NCI-H187 treated with DMSO at 0.1 percent for 48 hours (cell line): ENCODE measurements at places on chromosomes 11 and 22.

DNA sequence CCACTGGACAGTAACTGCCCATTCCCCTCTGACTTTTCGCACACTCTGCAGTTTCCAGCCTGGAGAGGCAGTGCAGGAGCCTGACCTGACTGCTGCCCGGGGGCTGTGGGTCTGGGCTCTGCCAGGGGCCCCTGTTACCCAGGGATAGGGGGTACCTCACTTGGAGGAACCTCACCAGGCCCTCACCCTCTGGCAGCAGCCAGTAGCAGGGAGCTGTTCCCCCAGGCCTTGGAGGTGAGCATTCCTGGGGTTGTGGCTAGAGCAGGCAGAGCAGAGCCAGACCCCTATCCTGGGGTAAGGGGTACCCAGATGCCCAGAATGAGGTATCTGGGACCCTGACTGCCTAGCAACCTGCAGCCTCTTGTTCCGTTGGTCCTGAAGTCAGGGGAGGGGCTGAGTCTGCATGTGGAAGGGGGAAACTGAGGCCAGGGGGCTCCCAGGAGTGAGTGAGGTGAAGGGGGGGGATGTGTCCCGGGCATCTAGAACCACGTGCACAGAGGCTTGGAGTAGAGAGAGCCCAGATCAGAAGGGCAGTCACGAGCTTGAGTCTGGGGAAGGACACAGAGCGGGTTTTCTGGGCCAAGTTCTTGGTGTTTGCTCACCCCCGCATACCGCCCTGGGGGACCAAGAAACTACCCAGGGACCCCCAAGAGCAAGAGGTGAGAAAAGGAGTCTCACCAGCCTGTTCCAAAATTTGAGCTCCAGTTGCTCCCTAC lies 43.9 kb upstream of the ACCSL start:
- DNase-seq: no peak

- DNase-seq: no peak
These were observed 2.0 kb downstream of the HBG1 start for GRCh38 chr11:5247472-5248192.

- no peak for DNase-seq
These were observed 1157.5 kb downstream of the BRD1 start for GRCh38 chr22:48669986-48670716.

DNA sequence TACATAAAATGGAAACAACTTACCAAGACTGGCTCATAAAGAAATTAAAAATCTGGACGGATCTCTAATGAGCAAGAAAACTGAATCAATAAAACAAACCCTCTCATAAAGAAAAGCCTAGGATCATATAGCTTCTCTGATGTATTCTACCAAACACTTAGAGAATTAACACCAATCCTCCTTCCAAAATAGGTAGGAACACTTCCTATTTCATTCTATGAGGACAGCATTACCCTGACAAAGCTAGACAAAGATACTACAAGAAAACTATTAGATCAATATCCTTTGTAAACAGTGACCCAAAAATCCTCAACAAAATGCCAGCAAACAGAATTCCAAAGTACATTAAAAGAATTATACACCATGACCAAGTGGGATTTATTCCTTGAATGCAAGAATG lies 52.9 kb upstream of the CLTCL1 start:
- DNase-seq: no peak

DNA sequence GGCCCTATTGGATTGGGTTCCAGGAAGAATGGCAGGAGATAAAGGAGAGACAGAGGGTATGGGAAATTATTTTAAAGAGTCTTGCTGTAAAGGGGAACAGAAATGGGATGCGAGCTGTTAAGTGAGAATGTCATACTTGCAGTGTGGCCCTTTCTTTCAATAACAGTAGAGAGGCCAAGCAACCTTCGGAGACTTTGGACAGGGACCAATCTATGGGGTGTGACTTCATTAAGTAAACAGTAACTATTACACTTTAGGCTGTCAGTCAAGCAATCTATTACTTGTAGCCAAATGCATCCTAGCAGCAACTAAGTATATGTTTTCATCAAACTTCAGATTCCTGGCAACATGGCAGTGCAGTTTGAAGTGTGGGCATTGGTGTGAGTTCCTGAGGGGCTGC lies 376.2 kb upstream of the LARGE1 start:
- no peak for DNase-seq

- no peak for DNase-seq
These were observed 95.2 kb downstream of the MRTFA start for GRCh38 chr22:40541300-40541699.

DNA sequence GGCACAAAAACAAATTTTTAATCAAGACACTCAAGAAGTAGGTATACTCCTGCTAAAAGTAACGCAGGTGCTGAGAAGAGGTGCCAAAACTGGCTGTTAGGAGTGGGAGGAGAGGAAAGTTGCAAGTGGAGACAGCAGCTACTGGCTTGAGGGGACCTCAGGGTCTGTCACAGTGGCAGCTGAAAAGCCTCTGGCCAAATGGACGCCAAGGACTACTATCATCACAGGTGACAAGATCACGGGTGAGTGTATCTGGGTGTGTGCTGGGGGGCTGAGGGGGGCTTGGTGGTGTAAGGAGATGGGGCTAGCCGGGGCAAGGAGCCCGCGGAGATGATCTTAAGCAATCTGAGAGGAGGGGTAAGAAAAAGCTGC lies 687 bp downstream of the ZNF202 start:
- DNase-seq: no peak

DNA sequence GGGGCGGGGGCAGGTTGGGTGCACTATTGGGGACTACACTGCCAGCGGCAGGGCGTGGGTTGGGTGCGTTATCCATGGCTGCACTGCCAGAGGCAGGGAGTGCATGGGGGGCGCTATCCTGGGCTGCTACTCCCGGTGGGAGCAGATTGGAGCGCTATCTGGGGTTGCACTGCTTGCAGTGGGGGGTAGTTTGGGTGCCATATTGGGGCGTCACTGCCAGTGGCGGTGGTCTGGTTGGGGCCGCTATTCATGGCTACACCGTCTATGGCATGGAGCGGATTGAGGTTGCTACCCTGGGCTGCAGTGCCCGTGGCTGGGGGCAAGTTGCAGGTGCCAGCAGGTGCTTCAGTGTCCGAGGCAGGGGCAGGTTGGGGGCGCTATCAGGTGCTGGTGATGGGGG lies 36.2 kb downstream of the C22orf42 start:
- DNase-seq: no peak

GRCh38 chr11:14318581-14318981 lies 40.4 kb downstream of the RRAS2 start:
- DNase-seq: no peak

DNA sequence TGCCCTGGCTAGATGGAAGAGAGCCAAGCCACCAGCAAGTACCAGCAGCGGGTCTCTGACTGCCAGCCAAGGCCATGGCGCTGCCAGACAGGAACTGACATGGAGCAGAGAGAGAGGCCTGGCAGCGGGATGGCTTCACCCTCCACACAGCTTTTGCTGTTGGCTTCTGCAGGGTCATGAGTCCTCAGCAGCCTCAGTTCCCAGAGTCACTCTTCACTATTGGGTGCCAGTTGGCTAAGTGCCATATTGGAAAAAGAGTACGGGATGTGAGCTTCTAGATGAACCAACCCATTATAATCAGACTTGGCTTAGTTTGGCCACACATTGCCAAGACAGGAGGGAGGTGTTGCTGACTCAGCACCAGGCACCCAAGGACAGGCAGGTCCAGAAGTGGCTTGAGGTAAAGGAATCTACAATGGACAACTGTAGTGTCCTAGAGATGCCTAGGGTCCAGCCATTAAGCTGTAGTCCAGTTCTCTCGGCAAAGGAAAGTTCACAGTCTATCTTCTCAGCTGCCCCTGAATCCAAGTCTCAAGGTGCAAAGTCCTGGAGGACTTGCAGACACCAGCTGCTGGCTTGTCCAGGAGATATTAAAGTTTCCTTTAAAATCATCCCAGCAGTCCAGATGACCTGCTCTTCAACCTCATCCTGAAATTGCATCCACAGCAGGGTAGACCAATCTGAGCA lies 40.7 kb upstream of the POU2AF1 start:
- DNase-seq: no peak

DNA sequence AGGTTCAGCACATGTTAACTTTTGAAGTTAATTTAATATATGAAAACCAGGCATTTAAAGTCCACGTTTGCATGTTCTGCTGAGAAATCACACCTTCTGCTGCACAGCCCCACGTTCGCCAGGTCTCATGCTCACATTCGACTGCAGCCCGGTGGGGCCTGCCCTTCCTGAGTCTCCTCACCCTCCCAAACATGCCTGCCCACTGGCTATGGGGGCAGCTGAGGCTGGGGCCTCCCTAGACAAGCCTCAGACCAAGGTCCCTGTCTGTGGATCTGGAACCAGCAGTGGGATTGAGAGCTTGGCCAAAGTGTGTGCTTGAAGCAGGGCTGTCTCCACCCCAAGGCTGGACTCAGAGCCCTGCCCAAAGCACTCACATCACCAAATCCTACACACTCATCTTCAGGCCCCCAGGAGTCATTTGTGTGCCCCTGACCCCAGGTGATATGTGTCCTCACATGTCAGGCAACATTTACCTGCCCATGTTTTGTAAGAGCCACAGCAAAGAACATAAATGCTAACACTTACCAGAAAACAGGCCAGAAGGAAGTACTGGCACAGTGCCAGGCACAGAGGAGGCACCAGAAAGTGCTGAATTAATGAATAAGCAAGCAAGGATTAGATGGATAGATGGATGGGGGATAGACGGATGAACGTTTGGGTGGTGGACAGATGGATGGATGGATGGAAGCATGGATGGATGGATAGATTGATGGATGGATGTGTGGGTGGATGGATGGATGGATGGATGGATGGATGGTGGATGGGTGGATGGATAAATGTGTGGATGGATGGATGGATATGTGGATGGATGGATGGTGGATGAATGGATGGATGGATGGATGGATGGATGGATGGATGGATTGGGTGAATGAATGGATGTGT lies 9.4 kb upstream of the FADD start:
- no peak for DNase-seq

- DNase-seq: no peak
These were observed 85.2 kb upstream of the LINC01488 start for GRCh38 chr11:69396051-69396947.

DNA sequence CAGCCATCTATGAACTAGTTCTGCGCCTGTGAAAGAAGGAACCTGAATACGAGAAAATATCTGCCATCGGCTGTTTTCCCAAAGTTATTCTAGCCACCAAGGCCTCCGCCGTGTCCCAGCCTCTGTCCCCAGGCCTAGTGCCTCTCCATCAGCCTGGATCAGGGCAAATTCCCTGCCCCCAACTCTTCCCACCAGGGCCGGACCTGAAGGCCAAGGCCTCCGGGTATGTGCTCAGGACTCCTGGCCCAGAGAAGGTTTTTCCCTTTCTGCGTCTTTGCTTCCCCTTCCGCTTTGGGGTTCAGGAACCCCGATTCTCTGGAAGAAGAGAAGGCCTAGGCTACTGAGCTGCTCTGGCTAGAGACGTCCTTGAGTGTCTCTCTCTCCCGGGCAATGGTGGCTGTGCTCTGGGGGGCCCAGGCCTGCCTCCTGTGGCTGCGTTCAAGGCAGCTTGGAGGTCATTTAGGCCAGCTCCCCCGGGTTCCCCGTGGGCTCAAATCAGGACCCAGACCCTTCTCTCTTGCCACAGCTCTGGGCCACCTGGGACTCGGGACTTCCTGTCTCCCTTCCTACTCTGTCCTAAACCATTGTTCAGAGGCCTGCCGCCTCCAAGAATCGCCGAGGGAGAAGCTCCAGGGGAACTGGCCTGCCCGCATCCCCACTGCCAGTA lies 1.6 kb downstream of the ALX4 start:
- DNase-seq: no peak

GRCh38 chr22:39703928-39704639 lies 133.5 kb downstream of the CACNA1I start:
- DNase-seq: no peak

GRCh38 chr11:78825591-78826020 lies 250.9 kb upstream of the NARS2 start:
- no peak for DNase-seq

DNA sequence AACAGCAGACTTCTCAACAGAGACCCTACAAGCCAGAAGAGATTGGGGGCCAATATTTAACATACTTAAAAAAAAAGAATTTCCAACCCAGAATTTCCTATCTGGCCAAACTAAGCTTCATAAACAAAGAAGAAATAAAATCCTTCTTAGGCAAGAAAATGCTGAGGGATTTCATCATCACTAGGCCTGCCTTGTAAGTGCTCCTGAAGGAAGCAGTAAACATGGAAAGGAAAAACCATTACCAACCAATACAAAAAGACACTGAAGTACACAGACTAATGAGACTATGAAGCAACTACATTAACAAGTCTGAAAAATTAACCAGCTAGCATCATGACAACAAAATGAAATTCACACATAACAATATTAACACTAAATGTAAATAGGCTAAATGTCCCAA lies 947.9 kb upstream of the CHORDC1 start:
- no peak for DNase-seq

DNA sequence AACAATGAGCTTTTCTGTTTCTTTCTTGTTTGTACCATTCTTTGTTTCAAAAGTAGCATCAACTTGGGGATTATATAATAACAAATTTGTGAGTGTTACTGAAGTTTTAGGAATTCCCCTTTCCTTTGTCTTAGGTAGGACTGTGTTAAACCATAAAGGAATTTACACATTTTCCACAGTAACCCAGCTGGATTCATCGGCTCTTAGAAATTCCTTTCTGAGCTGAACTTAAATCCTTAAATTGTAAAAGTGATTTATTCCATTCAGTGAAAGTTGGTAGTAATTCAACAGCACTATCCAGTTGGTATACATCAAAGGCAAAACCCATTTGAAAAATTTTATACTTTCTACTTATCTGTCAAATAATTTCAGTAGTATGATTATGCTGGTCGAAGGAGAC lies 11.8 kb downstream of the EMSY start:
- no peak for DNase-seq

DNA sequence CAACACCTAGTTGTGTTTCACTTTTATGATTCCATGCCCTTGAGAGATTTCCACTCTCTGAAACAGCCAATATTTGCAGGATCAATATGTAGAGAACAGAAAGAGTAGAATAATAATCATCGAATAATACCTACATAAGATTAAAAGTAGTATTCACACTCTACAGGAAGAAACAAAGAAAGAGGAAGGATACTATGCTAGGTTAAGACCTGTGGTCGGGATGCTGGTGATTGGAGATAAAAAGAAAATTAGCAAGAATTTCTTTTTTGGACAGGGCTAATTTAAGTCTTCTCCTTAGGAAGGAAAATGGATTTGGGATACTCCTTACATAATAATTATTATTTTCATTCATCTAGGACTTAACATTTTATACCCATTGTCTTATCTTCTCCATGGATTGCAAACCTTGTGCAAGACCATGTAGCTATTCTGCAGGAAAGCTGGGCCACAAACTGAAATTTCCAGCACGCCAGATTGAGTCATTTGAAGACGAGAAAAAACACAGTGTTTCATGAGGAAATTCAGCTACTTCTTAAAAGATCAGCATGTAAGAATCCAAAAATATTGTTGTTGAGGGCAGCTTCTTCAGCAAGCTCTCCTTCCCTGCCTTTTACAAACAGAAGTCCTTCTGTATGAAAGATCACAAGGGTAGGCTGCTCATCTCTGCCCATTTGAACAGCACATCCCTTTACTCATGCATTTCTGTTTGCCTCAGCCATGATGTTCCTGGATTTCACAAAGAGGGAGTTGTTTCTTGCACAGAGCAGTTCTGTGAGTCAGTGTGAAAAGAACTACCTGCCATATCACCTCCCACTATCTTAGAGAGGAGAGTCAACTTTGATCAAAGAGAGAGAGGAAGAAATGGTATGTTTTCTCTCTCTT lies 90.7 kb downstream of the FAM76B start:
- DNase-seq: no peak
